ENCODE measurements at places on chromosomes 5 and 9. TPM values are rescaled to one million over a fixed set of nuclear protein-coding genes. Genes with fewer than 3 reads are reported as not detected.

GRCh38 chr5:78405829-78406750 is 45.7 kb downstream of the SCAMP1 start:
- DNase-seq = no peak

DNA sequence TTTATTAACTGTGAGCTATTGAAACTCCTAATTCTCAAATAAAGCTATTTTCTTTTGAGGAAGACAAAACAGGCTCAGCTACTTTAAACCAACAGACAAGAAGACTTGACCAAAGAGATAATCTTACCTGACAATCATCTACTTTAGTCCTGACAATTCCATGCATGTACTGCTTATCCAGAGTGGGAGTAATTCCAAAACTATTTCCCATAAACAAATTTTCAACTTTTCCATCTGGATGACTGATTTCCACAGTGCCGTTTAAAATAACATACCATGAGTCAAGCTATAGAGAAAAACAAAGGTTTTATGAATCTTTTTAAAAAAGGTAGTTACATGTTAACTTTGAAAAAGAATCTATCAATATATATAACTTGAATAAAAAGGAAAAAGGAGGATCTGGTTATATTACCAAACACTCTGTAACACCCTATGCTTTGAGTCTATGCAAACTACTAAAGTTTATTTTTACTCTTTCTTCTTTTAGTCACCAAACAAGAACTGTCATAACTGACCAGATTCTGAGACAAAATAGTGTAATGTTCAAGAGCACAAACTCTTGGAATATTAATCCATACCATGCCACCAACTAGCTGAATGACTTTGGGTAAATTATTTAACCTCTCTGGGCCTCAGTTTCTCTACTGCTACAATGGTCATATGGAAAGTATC is 129.7 kb downstream of the RAPGEF6 start:
- DNase-seq = no peak

DNA sequence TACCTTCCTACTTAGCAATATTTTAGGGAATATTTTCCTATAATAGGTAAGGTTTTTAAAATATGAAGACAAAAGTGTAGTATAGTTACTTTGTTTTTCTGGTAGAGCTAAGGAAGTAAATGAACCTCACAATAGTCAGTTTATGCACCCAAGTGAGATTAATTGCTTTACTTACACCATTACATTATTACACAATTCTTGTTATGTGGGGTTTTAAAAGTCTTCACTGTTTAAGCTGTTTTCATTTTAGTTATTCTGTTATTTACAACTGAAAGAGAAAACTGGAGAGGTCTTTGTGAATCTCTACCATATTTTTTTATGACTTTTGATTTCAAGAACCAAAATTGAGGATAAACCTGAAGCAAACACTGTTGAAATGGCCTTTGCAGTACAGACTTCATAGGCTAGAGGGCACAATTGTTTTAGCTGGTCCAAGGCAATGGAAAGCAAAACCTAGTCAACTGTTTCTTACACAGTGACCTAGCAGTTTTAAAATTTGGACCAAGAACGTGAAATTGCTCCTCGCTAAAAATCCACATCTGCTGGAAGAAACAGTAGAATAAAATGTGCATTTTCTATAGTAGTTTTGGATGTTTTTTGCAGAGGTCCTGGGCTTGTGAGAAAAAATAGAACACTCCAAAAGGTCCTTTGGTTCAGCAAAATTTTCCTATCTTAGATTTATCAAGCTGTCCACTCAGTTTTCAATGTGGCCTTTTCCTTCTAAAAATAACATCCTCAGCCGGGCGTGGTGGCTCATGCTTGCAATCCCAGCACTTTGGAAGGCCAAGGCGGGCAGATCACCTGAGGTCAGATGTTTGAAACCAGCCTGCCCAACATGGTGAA is 66.4 kb upstream of the FER start:
- DNase-seq = no peak

- no peak for DNase-seq
Measured at GRCh38 chr9:75601280-75601679, 289.2 kb upstream of the PCSK5 start.

DNA sequence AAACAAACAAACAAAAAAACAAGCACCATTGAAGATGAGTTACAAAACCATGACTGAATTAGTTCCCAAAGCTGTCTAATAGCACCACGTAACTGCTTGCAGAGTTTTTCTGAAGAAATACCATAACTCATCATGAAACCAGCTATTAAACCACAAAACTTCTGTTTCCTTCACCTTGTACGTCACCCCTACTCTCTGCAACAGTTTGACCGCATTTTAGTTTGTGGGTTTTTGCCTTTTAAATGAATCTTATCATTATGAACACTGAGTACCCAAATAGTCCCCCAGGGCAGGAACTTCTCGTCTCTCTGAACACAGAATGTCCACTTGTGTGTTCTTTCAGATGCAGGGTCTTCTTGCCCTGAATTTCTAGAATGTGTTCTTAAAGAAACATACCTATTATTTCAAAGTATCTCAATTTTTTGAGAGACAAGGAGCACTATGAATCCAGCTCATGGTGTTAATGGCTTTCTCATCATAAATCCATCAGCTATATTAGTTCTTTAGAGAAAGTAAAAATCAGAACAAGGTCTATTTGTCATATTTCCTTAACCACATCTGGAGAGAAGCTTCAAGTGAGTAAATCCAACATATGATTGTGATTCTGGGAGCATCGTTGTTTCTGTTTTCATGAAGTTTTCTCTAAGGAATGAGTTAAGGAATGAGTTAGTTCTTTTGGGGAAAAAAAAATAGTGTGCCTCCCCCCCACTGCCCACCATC is 210.6 kb downstream of the AUH start:
- no peak for DNase-seq

- DNase-seq = no peak
Measured at GRCh38 chr5:95053253-95053652, 231.6 kb downstream of the MCTP1 start.

GRCh38 chr9:87551772-87552217 is 54.1 kb downstream of the DAPK1 start:
- DNase-seq = no peak

GRCh38 chr5:58135571-58136335 is 324.1 kb downstream of the PLK2 start:
- DNase-seq = no peak

GRCh38 chr5:174176511-174176910 is 131.0 kb downstream of the NSG2 start:
- DNase-seq = no peak

DNA sequence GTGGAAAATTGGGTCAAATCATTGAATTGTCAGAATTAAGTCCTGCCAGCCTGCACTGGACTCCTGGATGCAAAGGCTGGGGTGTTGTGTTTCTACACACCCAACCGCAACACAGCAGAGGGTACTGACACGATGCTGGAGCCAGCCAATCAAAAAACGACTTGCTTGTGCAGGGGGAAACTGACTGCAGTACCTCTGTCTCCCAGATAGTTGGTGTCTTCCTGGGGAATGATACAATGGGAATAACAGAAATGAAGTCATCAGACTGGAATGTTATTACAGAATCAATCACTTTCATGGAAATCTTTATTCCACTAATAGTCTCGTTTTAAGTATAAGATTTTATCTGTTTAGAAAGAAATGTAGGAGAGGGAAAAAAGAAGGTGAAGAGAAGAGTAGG is 330.3 kb downstream of the MLLT3 start:
- DNase-seq = no peak

GRCh38 chr5:161344234-161344633 is 202.3 kb downstream of the GABRB2 start:
- no peak for DNase-seq

DNA sequence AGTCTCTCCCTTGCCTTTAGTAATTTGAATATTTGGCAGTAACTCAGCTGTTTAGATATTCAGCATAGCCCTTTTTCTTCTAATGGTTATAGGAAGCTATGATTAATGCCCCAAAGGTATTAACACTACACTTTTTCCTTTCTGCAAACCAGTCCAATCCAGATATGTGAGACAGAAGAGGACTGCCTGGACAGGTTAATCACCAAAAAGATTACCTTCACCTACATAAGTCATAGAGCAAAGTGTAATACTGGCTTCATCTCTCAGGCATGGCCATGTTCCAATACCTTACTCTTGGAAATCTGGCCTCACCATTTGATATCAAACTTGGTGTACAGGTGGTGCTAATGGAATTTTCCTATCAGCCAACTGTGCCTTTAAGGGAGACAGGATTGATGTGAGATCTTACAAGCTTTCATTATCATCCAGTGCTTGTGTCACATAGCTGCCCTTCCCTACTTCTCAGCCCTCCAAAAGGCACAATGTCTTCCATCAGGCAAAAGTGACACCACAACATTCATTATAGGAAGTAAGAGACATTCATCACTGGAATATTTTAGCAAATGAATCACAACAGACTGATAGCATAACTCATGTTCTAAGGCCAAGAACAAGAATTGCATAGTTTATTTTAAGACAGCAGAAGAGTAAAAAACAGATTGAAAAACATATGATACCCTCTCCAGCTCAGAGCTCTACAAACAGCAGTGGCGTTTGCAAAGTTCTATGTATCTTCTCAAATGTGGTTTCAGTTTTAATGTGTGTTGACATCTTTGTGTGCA is 91.2 kb upstream of the PAM start:
- DNase-seq = no peak

GRCh38 chr5:77876316-77876715 is 100.2 kb upstream of the TBCA start:
- DNase-seq = no peak

DNA sequence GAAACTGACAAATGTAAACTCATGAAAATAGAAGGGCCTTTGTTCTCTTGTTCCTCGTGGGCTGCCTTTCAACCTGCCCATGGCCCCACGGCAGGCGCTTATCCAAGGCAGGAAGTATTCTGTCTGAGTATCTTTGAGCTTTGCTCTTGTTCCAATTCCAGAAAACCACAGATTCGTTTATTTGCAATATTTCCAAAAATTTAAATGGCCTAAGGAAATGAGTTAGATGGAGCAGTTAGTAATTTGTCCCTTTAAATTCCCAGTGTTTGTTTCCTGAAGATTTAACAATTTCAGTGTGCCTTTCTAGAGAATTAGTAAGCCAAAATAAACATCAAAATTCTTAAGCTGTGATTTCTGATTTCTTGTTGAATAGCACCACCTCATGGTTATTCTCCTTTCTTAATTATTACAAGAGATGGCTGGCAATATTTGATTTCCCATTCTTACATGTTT is 299.4 kb upstream of the RASA1 start:
- no peak for DNase-seq

- DNase-seq = no peak
Measured at GRCh38 chr9:136690104-136690805, 3.0 kb upstream of the AGPAT2 start.

DNA sequence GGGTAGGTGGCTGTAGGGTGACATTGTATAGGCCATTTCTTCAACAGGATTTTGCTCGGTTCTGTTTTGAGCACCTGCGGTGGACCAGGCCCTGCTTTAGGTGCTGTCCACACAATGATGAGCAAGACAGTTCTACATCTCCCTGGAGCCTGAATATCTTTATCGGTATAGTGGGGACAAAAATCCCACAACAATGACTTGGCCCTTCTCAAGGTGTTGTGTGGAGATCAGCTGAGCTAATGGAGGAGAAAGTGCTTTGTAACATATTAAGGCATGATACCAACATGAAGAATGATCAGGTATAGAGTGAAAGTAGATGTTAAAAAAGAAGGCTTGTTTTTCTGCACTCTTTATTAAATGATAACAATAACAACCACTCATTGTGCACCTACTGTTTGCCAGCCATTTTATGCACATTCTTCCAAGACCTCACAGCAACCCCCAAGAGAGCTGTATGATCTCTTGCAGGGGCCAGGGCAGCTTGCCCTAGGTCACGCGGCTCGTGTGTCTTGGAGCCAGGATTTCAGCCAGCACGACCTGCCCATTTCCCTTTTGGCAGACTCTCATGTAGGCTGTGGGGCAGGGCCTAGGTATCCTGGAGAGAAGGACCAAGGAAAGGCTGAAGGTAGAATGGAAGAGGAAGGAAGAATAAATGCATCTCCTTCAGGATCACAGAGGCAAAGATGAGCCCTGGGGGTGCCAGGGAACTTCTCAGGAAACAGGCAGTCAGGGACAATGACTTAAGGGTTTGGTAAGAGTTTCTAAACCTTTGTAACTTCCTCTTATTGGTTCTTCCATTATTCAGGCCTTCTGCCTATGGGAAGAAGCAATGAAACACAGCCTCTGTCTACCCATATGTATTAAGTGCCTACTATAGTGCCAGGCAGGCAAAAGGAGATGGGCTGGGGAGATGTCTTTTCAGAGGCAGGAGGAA is 50.0 kb upstream of the PPARGC1B start:
- DNase-seq = no peak

GRCh38 chr9:122318284-122318683 is 52.5 kb upstream of the PTGS1 start:
- no peak for DNase-seq

DNA sequence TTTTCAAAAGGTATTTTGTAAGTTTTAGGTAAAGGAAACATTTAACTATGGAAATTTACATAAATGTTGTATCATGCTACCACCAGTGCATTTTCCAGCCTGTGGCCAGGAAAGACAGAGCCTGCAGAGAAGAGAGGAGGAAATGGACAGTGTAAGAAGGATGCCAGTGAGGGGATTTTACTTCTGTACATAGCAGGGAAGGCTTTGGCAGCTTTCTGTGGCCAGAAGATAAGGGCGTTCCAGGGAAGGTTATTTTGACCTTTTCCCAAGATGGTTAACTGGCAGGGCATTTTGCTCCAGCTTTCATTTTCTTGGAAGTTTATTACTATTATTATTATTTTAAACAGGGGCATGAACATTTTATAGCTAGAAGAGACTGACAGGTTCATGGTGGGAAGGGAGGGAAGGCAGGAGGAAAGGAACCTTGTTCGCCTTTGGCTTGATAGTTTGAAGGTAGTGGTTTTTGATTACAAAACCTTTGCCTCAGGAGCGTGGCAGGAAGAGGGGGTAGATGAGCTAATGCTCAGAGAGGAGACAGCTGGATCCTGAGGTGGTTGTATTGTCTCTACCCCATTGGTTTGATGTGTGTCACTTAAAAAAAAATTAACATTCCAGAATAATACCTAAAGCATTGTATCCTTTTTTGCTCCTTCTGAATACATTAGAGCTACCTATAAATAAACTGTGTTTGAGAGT is 4.1 kb downstream of the ISOC1 start:
- no peak for DNase-seq

PTGES gene
- 4.2 TPM for total RNA-seq

BHMT2 gene
- total RNA-seq = 37.2 TPM

INPP5E gene
- total RNA-seq = 13.1 TPM

CKS2 gene
- total RNA-seq = 34.1 TPM

FLT4 gene
- total RNA-seq = 21.6 TPM

EQTN gene
- 0.95 TPM for total RNA-seq

ZBTB6 gene
- 7.8 TPM for total RNA-seq

MYMK gene
- not detected for total RNA-seq

Measured in omental fat pad (tissue), 4 donors.